ENCODE measurements at places on chromosomes 11 and 22.

DNA sequence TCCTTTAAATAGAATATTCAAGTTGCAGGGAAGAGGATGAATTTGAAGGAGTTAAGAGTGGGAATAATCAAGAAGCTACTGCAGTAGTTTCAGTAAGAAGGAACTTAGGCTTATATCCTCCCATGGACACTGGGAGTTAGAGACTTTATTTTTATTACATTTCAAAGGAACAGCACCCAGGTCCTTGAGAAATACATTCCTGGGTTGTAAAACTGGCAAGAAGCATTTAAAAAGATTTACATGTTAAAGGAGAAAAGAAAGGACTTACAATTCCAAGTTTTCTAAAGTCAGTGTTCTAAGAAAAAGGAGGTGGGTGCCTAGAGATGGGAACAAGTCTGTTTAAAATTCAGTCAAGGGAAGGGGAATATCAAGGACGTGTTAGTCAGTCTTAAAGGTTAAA is 306.9 kb downstream of the JRKL start:
- no peak for DNase-seq

DNA sequence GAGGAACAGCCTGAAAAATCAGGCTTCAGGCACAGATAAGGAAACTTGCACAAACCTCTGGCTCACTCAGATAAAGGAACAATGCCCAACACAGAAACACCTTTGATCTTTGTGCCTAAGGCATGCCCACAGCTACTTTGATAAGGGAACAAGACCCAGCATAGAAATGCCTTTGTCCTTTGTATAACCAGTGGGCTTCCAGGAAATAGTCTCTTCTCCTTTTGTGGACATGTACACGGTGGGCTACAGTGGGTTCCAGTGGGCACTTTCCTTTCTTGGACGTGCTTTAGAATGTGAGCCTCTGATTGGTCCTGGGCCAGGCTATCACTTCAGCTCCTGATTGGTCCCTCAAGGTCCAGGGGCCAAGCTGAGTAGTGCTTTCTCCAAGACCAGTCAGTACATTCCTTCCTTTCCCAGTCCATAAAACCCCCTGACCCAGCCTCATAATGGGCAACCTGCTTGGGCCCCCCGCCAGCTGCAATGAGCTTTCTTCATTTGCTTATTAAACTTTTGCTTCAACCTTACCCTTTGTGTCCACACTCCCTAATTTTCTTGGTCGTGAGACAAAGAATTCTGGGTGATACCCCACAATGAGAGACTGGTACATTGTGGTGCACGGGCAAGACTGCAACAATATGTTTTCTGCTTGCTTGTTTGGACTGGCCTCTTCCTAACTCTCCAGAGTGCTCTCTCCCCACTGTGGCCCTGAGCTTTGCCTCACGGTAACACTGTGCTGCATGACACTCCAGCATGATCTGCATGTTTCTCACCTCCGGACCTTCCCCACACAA is 1.7 kb upstream of the CABIN1 start:
- no peak for DNase-seq

- DNase-seq: no peak
Observed at GRCh38 chr22:46931881-46932280, 169.4 kb downstream of the TBC1D22A start.

DNA sequence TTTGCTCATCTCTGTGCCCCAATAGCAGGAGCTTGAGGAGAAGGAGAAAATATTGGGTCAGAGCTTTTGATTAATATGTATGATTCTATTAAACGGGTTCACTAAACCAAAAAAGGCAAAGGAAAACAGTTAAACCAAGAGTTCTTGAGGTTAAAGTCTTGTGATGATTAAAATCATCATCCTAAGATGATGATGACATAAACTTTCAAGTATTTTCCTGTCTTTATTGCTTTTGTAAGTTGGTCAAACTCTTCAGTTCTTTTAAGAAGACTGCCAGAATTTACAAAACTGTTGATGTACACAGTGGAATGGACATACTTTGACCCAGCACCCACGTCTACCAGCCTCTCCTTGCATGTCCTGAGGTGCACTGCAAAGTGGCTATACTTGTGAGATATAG is 41.0 kb downstream of the FDX1 start:
- no peak for DNase-seq

DNA sequence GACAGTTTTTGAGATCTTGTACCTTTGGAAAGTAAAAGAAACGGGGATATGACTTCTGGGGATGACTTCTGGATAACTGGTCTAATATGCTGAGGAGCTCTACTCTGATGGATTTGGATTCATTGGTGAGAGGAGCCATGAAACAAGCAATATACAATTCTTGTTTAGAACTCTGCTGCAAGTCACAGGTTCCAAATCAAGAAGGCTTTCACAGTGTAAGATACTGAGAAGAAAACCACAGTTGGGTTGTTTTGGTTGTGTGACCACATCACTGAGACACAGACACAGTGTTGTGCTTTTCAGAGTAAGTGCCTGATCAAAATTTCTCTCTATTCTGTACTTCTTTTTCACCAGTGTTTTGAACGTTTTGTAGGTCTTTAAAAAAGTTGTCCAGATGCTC is 13.1 kb upstream of the UCP2 start:
- DNase-seq: no peak

DNA sequence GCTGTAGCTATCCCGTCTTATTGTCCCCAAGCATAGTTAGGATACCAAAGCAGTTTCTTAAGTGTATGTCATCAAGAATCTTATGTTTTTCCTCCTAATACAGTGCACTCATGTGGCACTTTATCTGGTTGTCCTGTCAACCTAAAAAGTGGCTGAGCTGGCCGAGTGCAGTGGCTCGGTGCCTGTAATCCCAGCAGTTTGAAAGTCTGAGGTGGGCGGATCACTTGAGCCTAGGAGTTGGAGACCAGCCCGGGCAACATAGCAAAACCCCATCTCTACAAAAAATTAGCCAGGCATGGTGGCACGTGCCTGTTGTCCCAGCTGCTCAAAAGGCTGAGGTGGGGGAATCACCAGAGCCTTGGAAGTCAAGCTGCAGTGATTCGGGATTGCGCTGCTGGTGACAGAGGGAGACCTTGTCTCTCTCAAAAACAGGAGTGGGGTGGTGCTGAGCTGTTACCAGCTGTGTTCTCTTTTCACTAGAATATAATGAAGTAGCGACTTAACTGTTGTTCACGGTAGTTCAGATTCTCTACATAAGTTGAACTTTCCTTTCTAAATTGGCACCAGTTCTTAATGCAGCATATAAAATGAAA is 48.1 kb downstream of the EP300 start:
- DNase-seq: no peak

DNA sequence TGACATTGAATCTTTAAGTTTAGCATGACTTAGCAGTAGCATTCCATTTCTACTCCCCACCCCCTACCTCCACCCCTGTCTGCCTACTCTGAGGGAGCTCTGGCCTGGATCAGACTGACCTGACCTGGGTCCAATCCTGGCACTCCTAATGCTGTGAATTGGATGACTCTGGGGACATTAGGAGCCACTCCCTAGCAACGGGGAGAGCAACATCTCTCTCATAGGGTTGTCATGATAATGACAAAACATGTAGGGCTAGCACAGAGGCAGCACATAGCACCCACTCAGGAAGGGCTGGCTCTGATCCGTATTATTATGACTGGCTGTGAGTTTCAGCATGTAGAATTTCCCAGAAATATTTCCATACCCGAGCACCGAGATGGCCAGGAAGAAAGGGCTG is 40.5 kb downstream of the CABIN1 start:
- no peak for DNase-seq

Measured in NCI-H1436 treated with DMSO at 0.1 percent for 48 hours (cell line).